Testis (tissue), 5 donors: ENCODE measurements at places on chromosomes 3 and 15. TPM values are rescaled to one million over a fixed set of nuclear protein-coding genes. Genes with fewer than 3 reads are reported as not detected.
A peak's percentile ranks its signal among the peaks of the same experiment; 100 is the strongest.

DNA sequence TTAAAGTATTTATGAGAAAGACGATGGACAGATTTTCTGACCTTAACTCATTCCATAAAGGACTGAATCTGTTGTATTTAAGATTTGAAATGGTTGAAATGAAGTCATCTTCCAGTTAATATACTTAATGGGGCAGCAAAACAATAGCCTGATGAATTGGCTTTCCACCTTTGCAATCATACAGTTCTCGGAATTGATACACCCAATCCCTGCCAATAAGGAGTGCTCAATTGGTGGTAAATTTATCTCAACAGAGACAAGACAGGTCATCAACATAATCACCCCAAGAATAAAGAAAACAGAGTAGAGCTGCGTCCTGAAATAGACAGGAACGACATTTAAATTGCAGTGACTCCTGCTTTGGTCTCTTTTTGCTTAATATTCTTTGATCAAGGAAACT is 11.2 kb downstream of the ANXA2 start:
- DNase-seq = no peak

- DNase-seq = peak; percentile 56
Observed at GRCh38 chr15:83290236-83290635, 5.8 kb upstream of the BNC1 start.

DNA sequence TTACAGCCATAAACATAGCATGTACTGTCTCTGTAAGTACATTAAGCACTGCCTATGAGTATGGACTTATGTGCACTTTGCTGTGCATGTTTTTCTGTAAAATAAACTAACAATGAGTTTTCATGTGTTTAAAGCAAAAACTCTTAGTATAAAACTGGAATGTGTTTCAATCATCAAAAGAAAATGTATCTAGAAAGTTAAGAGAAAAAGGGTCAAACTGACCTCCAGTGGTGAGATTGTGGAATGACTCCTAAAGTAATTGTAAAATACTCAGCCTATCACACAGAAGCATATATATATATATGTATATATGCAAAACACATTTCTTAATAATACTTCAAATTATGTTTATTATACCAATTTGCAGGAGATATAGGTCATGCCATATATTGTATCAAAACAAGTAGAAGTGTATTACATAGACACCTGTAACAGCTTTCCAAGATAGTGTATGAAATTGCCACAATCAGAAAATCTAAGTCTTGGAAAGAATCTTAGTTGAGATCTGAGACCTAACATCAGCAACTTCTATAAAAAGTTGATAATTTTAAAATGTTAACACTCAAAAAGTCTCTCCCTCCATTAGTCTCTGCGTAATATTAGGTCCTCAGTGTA is 199.6 kb downstream of the FMN1 start:
- DNase-seq = no peak

- no peak for DNase-seq
Observed at GRCh38 chr3:166211451-166211850, 374.2 kb upstream of the BCHE start.

MB21D2 gene
- total RNA-seq = 23.9 TPM

DNA sequence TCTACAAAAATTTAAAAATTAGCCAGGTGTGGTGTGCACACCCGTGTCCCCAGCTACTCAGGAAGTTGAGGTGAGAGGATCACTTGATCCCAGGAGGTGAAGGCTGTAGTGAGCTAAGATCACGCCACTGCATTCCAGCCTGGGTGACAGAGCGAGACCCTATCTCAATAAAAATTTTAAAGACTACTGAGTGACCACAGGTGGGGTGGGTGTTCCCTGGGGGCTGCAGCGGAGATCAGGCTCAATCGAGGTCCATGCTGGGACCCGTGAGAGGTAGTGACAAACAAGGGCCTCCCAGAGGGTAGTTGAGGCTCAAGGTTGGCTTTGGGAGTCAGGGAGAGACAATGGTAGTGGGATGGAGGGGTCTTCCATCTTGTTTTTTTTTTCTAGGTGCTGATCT is 38.9 kb upstream of the LIMD1 start:
- DNase-seq = peak; percentile 6

- DNase-seq = peak; percentile 22
Observed at GRCh38 chr3:45915518-45916231, 27.6 kb upstream of the CXCR6 start.

GRCh38 chr3:112687211-112687610 is 46.3 kb upstream of the CCDC80 start:
- DNase-seq = no peak

DNA sequence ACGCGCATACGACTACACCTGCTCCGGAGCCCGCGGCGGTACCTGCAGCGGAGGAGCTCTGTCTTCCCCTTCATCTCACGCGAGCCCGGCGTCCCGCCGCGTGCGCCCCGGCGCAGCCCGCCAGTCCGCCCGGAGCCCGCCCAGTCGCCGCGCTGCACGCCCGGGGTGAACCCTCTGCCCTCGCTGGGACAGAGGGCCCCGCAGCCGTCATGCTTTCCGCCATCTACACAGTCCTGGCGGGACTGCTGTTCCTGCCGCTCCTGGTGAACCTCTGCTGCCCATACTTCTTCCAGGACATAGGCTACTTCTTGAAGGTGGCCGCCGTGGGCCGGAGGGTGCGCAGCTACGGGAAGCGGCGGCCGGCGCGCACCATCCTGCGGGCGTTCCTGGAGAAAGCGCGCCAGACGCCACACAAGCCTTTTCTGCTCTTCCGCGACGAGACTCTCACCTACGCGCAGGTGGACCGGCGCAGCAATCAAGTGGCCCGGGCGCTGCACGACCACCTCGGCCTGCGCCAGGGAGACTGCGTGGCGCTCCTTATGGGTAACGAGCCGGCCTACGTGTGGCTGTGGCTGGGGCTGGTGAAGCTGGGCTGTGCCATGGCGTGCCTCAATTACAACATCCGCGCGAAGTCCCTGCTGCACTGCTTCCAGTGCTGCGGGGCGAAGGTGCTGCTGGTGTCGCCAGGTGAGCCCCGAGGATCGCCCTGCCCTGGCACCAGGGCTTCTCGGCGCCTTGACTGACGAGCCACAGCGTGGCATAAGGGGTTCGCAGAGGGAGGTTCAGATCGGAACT is 420 bp downstream of the SLC27A2 start:
- DNase-seq = peak; percentile 18

DNA sequence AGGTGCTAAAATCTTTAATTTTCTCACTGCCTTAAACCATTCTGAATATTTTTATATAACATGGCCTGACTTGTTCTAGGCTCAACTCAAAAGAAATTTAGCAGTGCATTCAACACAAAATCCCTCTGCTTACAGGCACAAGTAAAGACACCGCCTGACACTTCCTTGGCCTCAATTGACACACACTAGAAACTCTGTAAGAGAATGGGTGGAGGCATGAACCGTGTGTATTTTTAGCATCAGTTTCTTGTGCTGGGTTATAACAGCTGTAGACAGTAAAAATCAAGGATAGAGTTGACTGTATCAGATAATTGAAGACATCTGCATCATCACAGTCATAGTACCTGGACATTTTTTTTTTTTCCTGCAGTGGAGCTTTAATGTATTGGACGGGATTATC is 54.3 kb downstream of the SLC9A9 start:
- peak; percentile 20 for DNase-seq

DNA sequence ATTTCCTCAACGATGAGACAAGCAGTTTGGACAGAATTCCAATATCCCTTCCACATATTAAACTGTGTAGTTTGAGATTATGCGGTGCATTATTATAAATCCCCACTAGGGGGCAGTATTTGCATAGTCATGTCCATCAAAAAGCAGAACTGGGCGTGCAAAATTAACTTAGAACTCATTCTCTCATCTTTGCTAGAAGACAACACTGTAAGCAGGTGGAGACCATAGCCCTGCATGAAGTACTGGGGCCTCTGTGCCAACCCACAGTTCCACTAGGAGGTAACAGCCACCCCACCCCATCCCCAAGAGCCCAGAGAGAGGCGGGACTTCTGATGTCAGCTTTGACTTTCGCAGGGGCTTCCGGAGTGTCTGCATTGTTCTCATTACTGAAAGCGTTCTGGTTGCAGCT is 106.6 kb upstream of the TMC3 start:
- peak; percentile 51 for DNase-seq

GRCh38 chr15:101773496-101774100 is 29.7 kb upstream of the OR4F6 start:
- no peak for DNase-seq

- peak; percentile 56 for DNase-seq
Observed at GRCh38 chr3:133895208-133896001, at the start of gene RAB6B. RAB6B (minus strand) TSS chr3:133895882; CDS start chr3:133895466, 416 bp downstream.

DNA sequence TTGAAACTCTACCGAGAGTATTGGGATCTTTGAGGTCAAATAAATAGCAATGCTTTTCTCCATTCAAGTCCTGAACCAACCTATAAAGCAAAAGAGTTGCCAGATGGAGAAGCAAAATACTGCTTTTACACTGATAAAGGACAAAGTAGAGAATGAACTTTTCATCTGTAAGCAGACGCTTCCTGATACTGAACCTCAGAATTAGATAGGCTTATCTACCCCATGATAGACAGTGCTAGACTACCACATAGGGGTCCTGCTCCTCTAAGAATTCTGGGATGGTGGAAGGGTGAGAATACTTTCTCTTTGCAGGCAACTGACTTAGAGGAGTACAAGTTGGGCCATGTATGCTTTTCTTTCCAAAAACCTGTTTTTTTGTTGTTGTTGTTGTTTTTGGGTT is 9.5 kb downstream of the SAXO2 start:
- DNase-seq = no peak

TMF1 gene
- 37.4 TPM for total RNA-seq

GRCh38 chr3:102017784-102018183 is 168.5 kb downstream of the NFKBIZ start:
- DNase-seq = no peak

NR2E3 gene
- 4.3 TPM for total RNA-seq

DNA sequence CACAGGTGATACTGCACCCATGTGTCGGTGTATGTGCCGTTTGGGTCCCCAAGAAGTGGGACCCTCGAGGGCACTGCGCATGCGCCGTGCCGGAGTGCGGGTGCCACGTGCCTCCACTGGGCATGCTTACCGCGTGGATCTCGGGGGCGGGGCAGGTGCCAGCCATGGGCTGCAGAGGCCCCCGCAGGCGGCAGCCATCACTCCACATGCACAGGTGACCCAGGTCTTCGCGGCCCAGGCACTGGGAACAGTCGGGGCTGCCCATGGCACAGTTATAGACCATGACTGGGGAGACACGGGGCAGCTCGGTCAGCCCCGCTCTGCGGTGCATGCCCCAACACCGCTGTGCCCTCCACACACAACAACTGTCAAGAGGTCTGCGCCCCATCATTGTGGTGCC is 31.2 kb downstream of the H1-8 start:
- DNase-seq = no peak

GRCh38 chr3:25897019-25897418 is 107.1 kb downstream of the OXSM start:
- DNase-seq = peak; percentile 43

DNA sequence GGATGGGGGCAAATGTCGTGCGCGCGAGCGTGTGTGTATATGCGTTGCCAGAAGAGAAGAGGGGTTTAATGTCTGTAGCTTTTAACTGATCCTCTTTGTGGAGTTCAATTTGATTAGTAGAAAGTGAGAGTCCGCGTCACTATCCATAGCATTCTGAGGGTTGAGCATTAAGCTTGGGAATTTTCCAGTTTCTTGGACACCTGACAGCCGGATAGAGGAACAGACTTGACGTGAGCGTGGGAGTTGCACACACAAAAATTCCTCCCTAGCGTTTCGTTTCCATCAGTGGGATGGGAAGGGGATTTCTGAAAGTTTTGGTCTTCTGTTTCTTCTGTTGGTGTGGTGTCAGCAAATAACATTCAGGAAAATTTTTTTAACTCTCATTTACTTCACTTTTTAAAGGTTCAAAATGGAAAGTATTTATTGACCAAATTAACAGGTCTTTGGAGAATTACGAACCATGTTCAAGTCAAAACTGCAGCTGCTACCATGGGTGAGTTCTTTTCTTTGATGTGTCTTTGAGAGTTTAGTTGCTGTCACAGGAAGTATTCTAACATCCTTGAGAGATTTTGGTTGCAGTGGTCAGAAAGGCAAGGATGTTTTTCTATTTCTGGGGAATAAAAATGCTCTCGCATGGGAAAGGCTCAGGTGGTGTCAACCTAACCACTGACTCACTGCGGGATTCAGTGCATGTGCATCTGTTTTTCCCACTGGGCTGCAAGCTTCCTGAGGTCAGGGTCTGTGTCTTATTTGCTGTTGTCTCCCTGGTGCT is 841 bp downstream of the POGLUT1 start:
- DNase-seq = no peak

SLC28A1 gene
- 0.31 TPM for total RNA-seq

- DNase-seq = no peak
Observed at GRCh38 chr3:55339819-55340218, 147.3 kb downstream of the WNT5A start.

- no peak for DNase-seq
Observed at GRCh38 chr15:50452927-50453326, 28.7 kb downstream of the USP8 start.

CIDEC gene
- 1.6 TPM for total RNA-seq

OR5K2 gene
- not detected for total RNA-seq

DNA sequence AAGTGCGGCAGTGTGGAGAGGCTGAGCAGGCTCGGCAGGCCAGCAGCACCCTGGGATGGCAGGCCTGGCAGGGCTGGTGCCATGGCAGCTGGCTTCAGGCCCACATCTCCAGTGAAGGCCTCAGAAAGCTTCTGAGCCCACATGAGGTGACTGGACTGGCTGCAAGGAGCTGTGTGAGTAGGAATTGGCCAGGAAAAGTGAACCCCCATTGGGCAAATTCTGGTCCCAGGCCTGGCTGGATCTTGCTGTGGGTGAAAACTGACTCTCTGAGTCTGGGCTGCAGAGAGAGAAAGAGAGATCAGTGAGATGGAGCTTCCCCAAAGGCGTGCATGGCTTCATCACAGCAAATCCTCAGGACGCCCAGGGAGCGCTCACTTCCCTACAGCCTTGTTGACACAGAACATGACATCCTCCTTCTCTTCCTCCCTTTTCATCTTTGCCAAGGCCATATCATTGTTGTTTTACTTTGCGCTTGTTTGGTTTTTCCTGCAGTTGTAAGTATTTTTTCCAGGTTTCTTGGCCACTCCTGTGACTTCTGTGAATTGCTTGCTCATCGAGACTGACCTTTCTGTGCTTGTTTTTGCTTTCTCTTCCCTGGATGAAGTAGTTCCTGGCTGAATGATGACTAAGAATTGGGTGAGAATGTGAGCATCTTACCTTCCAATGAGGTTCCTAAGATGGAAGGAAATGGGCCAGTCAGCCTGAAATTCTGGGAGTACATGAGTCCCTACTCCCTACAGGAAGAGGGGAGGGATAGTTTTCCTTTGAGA is 299.1 kb downstream of the TLE3 start:
- DNase-seq = no peak

DNA sequence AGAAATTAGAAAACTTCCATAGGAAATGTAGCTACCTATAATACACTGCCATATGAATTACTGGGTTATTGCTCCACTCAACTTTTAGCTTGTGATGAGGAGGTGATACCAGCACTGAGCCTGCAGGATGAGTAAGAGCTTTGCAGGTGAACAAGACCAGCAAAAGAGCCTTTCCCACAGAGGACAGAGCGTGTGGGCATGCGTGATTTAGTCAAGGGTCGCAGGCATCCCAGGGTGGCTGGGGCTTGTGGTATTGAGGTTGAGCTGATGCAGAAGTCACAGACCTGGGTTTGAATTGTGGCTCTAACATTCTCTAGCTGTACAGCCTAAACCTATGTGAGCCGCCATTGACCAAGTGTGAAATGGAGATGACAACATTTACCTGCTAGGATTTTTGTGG is 5.6 kb downstream of the NRROS start:
- DNase-seq = no peak

GRCh38 chr3:61446341-61446740 is 115.0 kb upstream of the PTPRG start:
- no peak for DNase-seq

CGNL1 gene
- total RNA-seq = 29.2 TPM
